MM.1S (cell line): ENCODE measurements at places on chromosomes 1 and 21.

DNA sequence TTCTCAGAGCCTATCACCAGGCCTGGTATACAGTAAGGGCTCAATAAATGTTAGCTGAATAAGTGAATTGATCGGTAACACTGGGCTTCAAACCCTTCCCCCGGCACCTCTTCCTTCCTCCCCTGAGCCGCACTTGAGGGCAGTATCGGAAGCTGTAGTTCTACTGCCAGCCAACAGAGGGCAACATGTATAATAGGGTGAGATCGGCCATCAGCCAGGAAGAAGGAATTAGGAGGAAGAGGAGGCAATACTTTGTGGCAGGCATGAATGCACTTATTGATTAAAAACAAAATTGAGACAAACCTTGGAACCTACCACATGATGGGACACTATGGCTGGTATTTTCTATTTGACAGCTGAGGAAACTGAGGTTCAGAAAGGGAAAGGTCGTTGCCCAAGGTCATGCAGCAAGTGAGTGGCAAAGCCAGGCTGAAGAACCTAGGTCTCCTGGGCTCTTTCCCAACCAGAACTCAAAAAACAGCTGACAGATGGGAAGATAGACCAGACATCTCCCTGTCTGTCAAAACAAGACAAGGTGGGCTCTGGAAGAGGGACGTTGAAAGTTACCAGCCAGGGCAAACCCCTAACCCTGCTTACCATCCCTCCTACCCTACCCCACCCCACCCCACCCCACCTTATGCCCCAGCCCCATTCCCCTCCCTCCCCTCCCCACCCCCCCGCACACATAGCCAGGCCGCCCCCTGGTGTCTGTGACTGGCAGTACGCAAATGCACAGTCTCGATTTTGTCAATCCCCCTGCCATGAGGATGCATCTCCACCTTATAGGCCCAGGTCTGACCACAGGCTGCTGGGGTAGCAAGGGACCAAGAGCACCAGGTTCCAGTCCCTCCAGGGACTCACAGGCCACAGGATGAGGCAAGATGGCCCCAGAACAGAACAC, 107.3 kb upstream of the RUNX3 start:
- DNase-seq = peak; percentile 58

GRCh38 chr1:212968368-212968863, 18.1 kb downstream of the VASH2 start:
- peak; percentile 57 for DNase-seq

GRCh38 chr1:100506217-100506616, 31.7 kb upstream of the GPR88 start:
- DNase-seq = no peak

GRCh38 chr1:75092141-75092540, 42.0 kb upstream of the LHX8 start:
- DNase-seq = peak; percentile 49

DNA sequence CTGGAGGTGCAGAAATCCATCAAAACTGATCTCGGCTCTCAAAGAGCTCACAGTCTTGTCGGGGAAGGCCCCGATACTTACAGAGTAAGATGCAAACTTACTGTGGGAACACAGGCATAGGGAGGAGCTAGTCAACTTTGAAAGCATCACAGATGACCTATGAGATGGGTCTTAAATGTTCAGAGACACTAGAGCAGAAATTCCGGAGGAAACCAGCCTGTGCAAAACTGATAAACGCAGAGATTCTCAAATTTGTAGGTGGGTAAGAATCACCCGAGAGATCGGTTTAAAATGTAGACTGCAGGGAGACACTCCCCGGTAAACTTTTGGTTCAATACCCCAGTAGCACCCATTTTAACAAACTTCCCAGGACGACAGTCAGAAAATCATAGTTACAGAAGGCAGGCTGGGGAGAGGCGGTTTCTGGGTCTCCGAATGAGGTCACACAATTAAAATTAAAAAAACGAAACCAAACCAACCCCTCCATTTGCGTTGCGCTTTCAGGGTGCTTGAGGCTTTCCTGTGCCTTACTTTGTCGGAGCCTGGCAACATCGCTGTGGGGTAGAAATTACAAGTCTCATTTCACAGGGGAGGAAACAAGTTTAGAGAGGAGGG, 755 bp upstream of the THRAP3 start:
- peak; percentile 70 for DNase-seq

- no peak for DNase-seq
Measured at GRCh38 chr1:58830291-58830690, 46.4 kb upstream of the JUN start.

- no peak for DNase-seq
Measured at GRCh38 chr1:34884536-34884935, 25.0 kb upstream of the SMIM12 start.

DNA sequence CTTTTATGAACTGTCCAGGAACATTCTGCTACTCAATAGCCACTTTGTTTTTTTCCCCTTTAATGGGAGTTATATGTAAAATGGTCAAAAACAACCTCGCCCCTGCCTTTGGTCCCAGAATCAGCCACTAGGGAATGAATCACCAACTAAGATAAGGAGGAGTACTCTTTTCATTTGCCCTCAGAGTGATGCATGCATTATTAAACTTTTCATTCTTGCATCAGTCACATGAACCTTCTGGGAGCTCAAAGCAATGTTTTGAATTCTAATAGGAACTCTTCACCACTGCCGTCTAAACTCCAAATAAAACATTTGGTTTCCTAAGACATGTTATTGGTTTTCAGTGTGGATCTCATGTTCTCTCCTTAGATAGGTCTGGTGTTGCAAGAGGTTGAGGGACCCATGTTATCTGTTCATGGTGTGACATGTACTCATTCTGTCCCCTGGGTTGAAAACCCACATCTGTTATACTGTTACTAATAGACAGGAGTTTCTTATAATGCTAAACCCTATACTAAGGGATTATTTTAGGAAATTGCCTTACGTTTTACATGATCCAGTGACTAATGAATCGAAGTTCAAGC, 17.8 kb upstream of the HSD17B7 start:
- no peak for DNase-seq

- DNase-seq = no peak
Measured at GRCh38 chr1:153958961-153959260, 499 bp upstream of the CRTC2 start.

- no peak for DNase-seq
Measured at GRCh38 chr1:57350610-57351009, 73.2 kb downstream of the DAB1 start.

- no peak for DNase-seq
Measured at GRCh38 chr1:3904006-3904842, 4.2 kb upstream of the C1orf174 start.

DNA sequence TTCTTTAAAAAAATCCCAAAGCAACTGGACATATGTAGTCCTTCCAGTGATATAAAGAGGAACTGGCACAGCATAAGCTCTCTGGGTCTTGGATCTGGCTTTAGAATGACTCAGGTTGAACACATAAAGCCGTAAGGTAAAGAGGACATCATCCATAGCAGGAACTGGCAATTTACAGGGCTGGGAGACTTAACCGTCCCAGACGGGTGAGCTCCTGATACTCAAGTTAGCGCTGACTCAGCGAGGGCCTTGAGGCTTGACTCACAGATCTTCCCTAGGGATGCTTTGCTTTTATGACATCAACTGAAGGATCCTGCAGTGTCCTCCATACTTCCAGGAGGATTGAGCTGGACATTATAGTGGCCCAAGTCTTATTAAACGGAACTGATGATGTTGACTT, 154.1 kb downstream of the CLIC6 start:
- DNase-seq = no peak

GRCh38 chr21:30613836-30614235, at the start of gene KRTAP6-1:
TSS of gene KRTAP6-1 (minus strand) at chr21:30613930. CDS start at chr21:30613904, 26 bp downstream.
- no peak for DNase-seq

GRCh38 chr1:44808063-44808937, at the start of gene BTBD19:
TSS of gene BTBD19 (plus strand) at chr1:44808523. CDS start at chr1:44808821, 298 bp downstream.
- DNase-seq = no peak

DNA sequence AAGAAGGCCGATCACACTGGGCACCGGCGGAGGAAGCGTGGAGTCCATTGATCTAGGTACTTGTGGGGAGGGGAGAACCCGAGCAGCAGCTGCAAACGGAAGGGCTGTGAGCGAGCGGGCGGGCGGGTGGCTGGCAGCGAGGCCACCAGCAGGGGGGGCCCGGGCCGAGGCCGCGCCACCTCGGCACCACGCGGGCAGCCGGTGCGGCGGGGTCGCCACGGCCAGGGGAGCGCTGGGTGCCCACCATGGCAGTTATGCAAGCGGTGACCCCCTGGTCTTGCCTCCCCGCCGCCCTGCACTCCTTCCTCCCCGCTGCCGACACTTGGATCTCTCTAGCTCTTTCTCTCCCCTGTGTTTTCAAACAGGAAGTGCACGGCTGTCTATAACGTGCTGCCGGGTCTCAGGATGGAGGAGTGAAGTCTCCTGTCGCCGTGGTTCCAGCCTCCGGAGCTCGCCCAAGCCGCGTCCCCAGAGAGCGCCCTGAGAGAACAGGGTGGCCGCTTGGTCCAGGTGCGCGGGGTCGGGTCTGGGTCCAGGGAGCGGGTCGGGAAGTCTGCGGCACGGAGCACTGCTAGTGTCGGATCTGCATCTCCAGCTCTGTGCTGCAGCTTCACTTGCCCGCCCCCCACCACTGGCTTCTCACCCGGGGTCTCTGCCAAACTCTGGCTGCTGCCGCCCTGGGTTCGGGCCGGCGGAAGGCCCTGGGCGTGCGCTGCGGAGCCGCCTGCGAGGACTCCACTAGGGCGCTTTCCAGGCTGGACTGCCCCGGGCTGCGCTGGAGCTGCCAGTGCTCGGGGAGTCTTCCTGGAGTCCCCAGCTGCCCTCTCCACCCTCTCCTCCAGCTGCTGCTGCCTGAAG, 22.7 kb downstream of the LRRC8D start:
- DNase-seq = peak; percentile 81

DNA sequence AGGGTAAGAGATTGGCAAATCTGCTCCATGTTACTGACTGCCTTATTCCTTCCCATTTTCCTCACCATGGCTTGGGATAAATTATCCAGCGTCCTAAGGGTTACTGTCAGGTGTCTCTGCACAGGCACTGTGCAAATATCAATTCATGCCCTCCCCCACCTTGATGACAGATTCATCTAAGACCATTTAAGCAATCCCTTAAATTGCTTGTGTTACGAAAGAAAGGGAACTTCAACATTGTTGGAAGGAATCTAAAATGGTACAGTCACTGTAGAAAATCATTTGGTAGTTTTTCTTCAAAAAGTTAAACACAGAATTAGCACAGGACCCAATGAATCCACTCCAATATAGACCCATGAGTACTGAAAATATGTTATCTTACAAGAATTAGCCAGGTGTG, 17.6 kb upstream of the MTARC2 start:
- no peak for DNase-seq

DNA sequence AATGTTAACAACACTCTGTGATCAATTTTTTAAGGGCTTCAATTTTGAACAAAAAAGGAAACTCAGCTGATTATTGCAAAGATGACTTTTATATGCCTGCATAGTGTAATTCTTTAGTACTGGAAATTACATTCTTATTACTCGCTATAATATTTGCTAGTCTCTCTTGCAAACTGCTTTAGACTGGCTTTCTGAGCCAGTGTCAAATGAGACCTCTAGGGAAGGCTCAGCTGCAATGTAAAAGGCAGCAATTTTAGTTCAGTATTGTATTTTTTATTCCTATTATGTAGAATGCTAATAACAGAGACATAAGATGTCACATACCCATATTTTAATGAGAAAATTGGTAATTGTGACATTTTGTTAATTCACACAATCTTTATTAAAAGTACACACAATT, 338.1 kb upstream of the LYPLAL1 start:
- no peak for DNase-seq

DNA sequence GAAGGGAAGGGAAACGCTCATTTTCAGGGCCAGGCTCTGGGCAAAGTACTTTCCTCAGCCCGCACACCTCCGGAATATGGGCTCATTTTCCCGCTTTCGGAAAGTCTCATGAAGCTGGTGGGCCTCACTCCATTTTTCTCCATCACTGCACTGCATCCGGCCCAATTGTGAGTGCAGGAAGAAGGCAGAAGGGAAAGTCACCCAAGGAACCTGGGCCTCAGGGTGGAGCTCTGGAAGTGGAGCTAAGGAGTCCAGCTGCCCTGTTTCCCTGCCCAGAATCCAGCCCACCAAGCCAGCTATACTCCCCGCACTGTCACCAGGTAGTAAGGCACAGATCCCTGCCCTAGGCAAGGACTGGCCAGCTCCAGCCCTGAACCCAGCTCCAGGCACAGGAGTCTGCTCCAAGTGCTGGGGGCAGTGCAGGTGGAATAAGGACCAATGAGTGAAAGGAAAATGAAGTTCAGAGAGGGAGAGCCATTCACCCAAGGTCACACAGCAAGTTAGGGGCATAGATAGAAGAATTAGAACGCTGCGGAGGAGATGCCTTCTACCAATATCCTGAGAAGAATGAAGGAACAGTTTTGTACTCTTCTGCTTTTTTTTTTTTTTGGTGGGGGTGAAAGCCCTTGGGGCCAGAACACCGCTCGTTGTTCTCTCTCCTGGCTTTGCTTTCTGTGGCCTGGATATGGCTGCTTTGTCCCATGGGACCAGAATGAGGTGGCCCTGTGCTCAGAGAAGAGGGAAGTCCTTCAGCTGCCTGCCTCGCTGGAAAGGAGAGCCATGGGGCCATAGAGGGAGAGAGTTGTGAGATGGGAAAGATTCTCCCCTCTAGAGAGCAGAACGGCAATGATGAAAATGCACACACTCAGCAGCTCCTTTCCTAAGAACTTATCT, 10.0 kb downstream of the LRP8 start:
- no peak for DNase-seq

DNA sequence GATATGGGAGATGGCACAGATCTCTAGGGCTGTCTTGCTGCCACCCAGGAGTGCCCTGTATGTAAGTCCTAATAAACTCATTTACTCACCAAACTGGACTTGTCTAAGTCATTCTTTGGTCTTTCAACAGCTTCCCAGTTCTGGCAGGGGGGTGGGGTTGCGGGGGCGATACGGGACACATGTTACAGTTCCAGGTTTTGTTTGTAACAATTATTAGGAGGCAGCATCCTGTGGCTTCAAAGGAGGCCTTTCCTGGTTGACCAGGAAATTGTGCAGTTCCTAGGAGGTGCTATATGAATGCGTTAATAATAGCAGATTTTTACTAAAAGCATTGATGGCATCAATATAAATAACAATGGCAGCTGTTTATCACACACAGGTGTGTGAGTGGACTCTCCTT, 42.7 kb upstream of the TRIM45 start:
- DNase-seq = no peak

DNA sequence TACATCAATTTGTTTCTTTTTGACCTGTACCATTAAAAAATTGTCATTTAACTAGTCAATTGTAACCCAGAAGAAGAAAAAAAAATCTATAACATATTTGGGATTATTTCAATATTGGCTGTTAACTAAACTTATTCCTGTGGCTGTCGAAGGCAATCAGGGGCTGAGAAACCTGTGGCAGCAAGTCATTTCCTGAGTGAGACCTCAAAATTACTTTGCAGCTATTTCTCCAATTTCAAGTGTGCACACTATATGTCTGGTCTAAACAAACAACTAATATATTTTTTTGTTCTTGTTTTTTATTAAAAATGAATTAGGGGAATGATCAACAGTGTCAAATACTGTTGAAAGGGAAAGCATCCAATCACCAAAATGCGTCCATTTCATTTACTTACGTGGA, 1357.6 kb upstream of the B3GALT2 start:
- DNase-seq = no peak
